ENCODE measurements at places on chromosomes 11 and 22. TPM values are rescaled to one million over a fixed set of nuclear protein-coding genes. Genes with fewer than 3 reads are reported as not detected.

The RFPL1 gene
- not detected for polyA plus RNA-seq

The TMEM191C gene
- polyA plus RNA-seq, result 3.4 TPM

The MS4A6E gene
- polyA plus RNA-seq, result not detected

The OR51B5 gene
- polyA plus RNA-seq, result 0.15 TPM

The TSPAN4 gene
- polyA plus RNA-seq, result 226 TPM

The ANO1 gene
- not detected for polyA plus RNA-seq

The ACTN3 gene
- 0.03 TPM for polyA plus RNA-seq

The KCNQ1OT1 gene
- polyA plus RNA-seq, result 0.05 TPM

The YPEL4 gene
- polyA plus RNA-seq, result 2.3 TPM

All from SK-N-SH (cell line).